ENCODE measurements at places on chromosomes 4 and X.
A peak's percentile ranks its signal among the peaks of the same experiment; 100 is the strongest.

DNA sequence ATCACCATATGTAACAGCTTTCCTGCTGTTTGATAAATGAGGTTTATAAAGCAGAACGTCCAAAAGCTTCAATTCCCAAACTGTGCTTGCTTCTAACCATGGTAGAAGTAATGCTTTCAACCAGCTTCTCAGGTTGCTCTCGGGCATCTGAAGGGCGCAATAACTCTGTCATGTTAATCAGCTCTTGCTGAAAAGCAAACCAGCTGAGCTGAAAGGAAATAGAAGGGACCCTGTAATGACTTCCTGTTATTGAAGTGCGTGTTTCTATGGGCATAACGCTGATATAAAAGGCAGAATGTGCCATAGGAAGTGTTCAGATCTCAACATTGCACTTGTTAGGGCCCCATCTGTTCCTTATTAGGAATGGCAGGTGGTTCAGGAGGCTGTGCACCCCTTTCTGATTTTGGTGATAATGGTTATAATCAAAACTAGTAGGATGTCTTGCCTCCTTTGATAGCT, 21.2 kb downstream of the HERC3 start:
- no peak for DNase-seq

GRCh38 chrX:140697618-140698017, 11.9 kb upstream of the LINC00632 start:
- no peak for DNase-seq

DNA sequence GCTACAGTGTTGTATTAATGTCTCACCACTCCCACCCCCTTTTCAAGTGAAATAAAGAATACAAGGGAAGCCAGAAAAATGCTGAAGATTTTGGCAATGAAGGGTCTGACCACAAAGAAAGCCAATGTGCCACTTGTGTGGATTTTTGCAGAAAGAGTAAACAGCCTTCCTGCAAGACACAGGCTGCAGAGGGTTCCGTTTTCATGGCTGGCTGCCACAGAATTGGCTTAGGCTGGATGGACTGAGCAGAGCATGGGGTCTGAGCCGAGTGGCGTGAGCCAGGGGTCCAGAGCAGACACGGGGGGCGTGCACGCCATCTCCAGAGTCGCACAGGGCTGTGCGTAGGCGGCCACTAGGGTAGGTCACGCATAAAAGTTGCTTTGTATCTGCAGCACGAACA, 69.2 kb downstream of the MTNR1A start:
- no peak for DNase-seq

DNA sequence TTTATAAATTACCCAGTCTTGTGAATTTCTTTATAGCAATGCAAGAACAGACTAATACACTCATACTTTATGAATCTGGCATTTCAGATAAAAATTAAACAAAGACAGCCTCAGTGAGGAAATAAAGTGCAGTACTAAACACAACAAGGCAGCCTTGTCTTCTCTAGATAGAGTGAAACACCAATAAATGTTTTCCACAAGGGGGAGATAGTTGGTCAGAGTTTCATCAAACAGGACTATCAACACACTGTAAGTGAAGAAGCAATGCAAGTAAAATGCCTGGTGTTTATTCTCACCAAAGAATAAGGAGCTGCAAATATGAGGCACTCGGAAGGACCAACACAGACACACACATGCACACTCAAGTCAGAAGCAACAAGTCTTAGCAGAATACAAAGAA, 62.8 kb downstream of the FAM9B start:
- no peak for DNase-seq

- DNase-seq = no peak
Observed at GRCh38 chrX:43349363-43349762, 306.7 kb upstream of the MAOA start.

DNA sequence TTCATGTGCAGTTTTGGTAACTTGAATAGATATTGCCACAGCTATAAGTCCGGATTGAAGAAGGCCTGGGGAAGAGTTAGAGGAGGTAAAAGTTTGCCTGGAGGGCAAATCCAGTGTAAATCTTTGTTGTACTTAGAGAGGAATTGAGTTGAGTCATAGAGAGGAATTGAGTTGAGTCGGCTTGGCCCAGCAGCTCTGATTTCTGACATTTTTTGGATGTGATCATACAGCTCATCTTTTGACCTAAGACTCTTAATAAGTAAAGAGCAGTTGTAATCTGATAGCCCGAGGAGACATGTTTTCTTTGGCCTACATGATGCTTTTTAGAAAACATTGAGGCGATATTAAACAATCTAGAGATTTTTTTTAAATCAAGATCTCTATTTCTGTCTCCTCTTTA, 3.9 kb downstream of the KIT start:
- DNase-seq = no peak

DNA sequence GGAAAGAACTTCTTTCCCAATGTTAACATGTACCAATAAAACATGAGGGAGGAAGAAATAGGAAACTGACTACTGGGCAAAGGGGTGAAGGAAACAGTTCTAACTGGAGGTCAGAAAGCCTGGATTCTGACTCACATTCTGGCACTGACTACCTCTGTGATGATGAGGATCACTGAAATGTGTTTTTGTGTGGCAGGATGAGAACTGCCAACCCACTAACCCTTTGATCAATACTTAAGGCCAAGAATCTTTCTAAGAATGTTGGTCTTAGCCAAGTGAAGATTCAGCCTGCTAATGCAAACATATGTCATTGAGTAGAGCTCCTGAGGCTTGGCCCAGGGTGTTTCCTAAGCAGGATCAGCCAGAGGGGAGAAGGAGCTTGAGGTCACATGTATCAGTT, 4.6 kb downstream of the ALAS2 start:
- DNase-seq = no peak

DNA sequence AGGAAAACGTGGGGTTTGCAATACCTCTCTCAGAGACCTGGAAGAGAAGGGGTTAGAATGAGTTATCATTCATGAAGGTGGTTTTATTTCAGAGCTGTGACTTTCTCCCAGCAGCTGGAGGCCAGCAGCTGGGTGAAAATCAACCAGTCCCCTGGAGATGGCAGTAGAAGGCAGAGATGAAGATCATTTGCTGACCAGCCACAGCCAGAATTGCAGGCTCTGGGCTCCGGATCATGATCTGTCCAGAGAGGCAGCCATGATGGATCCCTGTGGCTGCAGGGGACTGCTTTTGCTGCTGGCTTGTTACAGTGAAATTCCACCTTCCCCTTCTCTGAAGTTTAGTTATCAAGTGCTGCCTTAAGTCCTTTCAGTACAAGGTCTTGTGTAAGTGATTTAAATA, 46.9 kb upstream of the TAB3 start:
- no peak for DNase-seq

- DNase-seq = no peak
Observed at GRCh38 chrX:112058255-112058654, 24.3 kb downstream of the TRPC5 start.

DNA sequence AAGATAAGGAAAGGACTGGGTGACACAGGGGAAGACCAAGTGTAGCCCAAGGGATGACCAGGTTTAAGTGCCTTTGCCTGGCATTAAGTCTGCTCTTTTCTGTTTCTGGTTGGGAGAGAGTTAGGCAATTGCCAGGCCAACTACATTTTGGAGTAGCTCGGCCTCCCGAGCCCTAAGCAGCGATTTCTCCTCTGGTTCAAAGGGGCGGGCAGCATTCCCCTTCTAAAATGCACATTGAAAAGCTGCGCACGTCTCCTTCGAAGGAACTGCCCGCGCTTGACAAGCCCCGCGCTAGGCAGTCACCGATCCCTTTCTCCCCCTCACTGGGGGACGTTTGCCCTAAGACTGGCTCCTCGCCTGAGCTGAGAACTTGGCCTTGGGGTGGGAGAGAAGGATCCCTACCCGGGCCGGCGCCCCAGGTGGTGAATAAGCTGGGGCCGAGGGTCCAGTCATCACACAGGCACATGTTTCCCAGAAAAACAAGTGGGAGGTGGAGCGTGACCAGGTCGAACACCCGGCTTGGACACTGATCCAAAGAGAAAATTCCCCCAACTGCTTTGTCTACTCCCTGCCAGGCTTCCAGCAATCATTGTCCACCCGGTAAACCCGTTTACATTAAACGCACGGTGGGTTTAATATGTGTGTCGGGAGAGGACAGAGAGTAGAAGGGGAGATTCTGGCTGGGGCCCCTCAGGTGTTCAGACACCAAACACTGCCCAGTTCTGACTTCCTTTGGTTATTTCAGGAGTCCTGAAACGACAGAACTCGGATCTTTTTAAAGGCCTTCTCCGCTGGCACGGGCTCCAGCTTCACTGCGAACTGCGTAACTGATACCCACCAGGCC, 4.0 kb downstream of the ARX start:
- no peak for DNase-seq

DNA sequence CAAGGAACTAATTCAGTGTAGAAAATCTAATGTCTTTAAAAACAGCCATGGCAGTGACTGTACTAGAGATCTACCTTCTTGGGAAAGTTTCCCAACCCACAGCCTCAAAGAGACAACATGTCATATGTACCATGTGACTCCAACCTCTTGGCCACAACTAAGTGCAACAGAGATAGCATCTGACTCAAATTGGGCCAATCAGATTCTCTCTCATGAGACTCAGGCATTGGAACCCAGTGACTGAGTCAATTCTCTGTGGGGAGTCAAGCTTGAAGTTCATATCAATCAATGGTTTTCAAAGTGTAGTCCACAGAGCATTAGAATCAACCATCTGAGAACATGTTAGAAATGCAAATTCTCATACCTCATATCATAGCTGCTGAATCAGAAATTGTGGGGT, 123.3 kb downstream of the MBNL3 start:
- no peak for DNase-seq

- no peak for DNase-seq
Observed at GRCh38 chr4:6504900-6505496, 32.6 kb upstream of the PPP2R2C start.

- DNase-seq = no peak
Observed at GRCh38 chr4:181443021-181443420, 800.2 kb upstream of the TENM3 start.

- peak; percentile 33 for DNase-seq
Observed at GRCh38 chrX:16892504-16893362, 22.6 kb upstream of the RBBP7 start.

- DNase-seq = no peak
Observed at GRCh38 chr4:8871417-8872401, at the start of gene HMX1. Gene HMX1 (minus strand): TSS chr4:8871839. CDS start chr4:8871614, 225 bp downstream.

- no peak for DNase-seq
Observed at GRCh38 chr4:77817304-77818072, 1.7 kb downstream of the CNOT6L start.

DNA sequence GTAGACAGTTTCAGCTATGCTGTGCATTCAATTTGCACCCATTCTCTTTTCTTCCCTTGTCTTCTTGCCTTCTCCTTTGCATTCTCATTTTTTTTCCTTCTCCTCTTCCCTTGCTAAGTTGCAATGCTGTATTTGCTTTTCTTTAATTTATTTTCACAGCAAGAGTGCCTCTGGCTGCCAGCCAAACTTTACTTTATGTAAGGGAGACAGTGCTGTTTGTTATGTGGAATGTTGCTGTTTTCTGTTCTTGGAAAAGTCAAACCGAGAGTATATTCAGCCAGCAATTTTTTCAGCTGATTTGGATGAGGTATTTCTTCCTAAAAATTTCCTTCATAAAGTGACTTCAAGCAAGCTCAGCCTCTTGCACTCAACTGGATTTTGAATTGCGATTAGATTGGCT, 1293.4 kb downstream of the ARAP2 start:
- DNase-seq = no peak

DNA sequence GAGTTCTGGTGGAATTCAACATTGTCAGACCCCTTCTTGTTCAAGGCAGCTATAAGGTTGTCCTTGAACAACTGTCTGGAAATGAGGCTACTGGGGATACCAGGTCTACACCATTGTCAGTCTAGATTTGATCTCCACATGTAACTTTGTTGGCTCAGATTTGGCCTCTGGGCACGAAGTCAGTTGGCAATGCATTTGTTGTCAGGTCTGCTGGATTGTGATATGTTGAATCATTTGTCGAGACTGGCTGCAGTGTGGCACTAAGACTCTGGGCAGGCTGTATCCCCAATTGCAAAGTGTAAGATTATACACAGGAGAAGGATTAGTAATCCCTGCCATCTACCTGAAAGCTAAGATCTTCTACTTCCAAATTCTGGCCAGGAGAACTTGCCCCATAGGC, 26.5 kb downstream of the ZNF81 start:
- DNase-seq = no peak

GRCh38 chrX:66013194-66013816, 26.6 kb downstream of the VSIG4 start:
- no peak for DNase-seq

DNA sequence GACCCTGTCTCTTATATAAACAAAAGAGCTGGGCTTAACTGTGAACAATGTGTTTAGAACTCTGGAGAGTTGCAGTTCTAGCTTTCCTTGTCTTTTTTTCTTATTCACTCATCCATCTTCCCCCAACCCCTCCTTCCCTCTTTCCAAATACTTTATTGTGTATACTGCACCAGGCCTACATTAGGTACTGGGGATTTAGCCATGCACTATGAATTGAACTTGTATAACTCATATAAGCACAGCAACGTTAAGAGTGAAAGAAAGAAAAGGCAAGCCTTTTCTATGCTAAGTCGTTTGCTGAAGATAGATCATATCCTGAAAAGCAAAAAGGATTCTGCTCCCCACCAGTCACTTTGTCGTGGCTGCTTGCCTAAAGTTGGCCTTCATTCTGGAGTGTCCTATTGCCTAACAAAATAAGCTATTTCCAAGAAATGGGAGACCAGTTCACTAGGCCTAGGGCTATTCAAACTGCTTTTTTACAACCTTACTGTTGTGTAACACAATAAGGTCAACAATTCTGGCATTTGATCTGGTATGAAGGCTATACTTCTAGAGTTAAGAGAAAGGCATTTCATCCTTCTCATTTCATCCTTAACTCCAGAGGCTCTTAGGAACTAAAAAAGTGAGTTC, 32.2 kb downstream of the CCNI start:
- no peak for DNase-seq

GRCh38 chr4:14925471-14925870, 76.8 kb upstream of the CPEB2 start:
- no peak for DNase-seq

- DNase-seq = peak; percentile 55
Observed at GRCh38 chr4:56821381-56822243, at the start of gene SPINK2. Gene SPINK2 (minus strand): TSS chr4:56821701. CDS start chr4:56821662, 39 bp downstream.

DNA sequence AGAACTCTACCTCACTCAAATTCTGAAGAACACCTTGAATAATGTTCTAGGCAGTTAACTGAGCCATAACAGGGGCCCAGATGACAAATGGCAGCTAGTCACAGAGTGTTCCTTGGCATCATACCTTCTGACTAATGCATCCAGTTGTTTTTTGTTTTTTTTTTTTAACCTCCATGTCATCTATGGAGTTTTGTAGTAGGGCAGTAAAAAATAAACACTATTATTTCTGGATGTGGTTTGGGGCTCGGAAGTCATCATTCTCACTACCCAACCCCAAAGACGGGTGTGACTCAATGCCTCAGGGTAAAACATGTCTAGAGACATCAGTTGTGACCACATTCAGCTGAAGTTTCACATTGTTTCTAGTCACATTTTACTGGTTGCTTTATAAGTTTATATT, 31.2 kb upstream of the MCF2 start:
- DNase-seq = no peak

GRCh38 chr4:7894677-7895181, 44.9 kb downstream of the AFAP1 start:
- DNase-seq = no peak

GRCh38 chrX:122475306-122475705, 708.8 kb upstream of the GRIA3 start:
- DNase-seq = no peak

GRCh38 chr4:650461-650860, 23.6 kb downstream of the ATP5ME start:
- no peak for DNase-seq
